CD4-positive, alpha-beta T cell treated with Interleukin-1 beta for 1 hour (primary cell): ENCODE measurements at places on chromosomes 2 and 18.

DNA sequence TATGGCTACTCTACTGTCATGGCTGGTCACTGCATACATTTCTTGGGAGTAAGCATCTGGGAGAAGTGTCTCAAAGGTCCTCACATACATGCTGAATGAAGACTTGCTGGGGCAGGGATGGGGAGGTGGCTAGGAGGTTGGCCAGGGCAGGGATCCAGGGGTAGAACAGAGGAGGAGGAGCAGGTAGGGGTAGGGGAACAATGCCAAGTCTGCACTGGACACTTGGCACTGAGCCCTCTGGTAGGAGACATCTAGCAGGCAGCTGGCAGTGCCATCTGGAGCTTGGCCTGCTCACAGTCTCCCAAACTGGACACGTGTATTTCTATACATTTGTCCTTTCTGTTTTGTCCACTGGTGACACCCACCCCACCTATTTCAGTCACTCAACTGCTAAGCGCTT lies 62.7 kb upstream of the REV1 start:
- DNase-seq = no peak

DNA sequence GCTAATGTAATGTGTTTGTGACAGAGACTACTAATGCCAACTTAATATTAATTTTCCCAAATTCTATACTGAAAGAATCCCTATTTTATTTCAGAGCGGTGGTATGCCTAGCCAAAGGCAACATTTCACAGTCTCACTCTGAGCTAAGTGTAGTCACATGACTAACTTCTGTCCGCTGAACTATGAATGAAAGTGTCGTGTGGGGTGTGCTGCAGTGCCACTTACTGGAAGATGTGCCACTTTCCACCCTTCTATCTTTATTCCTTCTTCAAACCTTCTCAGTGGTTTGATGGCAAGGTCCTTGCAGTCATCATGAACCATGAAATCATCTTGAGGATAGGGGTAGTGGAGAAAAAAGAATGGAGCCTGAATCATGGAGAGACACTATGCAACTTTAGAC lies 47.3 kb upstream of the C1D start:
- DNase-seq = no peak

DNA sequence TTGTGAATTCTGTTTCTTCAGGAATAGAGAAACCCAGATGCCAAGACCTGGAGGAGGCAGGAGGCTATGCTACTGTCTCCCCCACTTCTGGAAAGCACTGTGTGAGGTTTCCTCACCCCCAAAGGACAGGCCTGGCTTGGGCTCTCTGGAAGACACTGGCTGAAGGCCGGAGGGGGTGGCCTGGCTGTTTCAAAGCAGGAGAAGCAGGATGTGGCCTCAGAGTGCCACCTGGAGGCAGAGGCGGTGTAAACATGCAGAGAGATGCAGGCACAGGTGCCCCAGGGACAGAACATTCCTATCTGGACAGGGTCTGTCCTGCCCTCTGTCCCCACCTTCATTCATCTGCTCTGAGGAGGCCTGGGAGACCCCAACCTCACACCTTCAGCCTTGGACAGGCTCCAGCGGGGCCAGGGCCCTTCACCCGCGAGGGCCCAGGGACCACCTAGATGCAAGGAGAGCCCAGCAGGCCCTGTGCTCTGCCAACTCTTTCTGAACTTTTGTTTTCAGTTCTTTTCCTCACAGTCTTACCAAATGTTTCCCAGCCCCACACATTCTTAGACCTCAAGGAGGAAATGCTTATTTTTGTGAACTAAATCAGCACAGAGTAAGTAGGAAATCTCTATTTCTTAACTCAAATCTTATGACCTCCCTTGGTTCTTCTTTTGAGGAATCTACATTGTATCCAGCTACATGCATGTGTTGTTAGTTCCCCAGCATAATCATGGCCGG lies 79.2 kb downstream of the LONRF2 start:
- DNase-seq = peak; percentile 63

GRCh38 chr2:127658641-127659407 lies 12.9 kb downstream of the GPR17 start:
- no peak for DNase-seq

GRCh38 chr2:231364961-231365810 lies 30.3 kb upstream of the B3GNT7 start:
- DNase-seq = no peak

- DNase-seq = no peak
These were observed 85.8 kb downstream of the SETBP1 start for GRCh38 chr18:44766450-44766849.

DNA sequence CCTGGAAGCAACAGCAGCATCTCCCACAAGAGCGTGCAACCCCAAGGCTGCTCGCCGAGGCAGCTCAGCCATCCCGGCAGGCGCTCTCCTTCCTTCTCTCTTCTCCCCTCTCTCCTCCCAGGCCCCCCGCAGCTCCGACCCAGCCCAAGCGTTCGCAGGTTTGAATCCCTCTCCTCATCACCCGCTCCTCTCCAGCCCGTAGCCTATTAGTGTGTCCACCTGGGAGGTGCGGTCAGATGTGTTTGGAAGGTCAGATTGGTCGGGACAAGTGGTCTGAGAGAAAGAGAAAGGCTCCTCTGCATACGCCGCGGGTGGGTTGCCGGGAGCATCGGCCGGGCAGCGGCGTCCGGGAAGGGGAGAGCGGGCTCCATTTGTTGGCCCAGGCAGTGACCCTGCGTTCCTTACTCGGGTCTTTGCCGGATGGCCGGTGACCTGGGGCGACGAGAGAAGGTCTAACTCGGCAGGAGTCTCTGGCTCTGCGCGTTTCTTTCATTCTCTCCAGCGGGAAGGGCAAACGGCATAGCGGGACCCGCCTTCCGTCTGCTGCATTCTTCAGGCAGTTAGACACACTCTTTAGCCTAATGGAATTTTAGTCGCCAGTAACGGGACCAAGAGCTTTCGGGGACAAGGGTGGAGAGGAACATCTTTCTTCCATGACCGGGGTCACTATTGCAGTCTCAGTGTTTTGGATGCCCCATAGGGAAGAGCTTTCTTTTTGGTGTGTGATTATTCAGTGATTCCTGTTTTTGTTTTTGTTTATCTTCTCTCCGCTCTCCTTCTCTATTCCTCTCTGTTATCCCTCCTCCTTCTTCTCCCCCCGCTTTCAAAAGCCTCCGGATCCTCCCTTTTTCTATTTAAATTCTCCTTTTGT lies 1.1 kb upstream of the TMEFF2 start:
- DNase-seq = no peak

GRCh38 chr2:69567157-69567908 lies 76.2 kb downstream of the AAK1 start:
- DNase-seq = no peak

DNA sequence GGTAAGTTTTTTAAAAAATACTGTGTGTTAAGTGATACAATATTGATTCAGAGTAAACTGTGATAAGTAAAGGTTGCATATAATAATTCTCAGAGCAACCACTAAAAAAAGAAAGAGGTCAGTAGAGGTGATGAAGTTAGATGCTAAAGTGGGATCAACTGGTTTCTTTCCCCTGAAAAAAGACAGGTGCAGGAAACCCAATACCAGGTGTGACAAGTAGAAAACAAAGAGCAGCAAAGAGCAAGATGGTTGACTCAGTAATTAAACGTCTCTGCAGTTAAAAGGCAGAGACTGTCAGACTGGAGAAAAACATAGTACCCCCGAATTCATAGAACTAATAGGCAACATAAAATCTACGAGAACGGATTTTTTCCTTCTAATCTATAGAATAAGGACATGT lies 128.3 kb downstream of the ATP9B start:
- no peak for DNase-seq

DNA sequence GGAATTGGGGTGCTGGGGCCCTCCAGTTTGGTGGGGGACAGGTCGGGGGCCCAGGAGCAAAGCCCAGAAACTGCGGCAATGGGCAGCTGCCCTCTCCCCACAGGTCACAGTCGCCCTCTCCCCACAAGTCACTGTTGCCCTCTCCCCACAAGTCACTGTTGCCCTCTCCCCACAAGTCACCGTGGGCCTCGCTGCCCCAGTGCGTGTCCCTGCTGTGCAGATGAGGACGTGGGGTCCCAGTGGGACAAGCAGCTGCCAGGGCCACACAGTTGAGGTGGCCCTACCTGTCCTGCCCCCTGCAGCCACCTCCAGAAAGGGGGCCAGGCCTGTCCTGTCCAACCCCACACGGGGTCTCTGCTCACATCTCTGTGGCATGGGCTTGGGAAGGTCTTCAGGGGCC lies 13.0 kb upstream of the AGXT start:
- DNase-seq = no peak

- no peak for DNase-seq
These were observed 131.5 kb downstream of the ATP9B start for GRCh38 chr18:79200546-79201268.

DNA sequence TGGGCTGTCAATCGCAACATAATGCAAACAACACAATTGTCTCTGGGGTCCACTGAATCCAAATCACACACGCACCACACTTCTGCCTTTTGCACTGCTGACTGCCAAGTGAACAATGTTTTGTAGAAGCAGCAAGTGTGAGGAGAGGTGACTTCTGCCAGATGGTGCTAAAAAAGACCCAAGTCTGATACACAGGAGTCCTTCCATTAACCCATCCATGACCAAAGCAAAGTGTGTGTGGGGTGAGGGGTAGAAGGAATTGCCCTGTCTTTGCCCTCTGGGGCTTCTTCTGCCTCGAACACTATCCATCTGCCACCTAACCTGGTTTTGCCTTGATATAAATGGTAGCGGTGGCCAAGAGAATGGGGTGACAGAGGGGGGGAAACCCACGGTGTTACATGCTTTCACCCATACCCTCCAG lies 50.0 kb downstream of the C2orf42 start:
- no peak for DNase-seq

GRCh38 chr2:237236188-237236587 lies 150.5 kb downstream of the COPS8 start:
- no peak for DNase-seq
